ENCODE measurements at places on chromosomes 7 and 10.

DNA sequence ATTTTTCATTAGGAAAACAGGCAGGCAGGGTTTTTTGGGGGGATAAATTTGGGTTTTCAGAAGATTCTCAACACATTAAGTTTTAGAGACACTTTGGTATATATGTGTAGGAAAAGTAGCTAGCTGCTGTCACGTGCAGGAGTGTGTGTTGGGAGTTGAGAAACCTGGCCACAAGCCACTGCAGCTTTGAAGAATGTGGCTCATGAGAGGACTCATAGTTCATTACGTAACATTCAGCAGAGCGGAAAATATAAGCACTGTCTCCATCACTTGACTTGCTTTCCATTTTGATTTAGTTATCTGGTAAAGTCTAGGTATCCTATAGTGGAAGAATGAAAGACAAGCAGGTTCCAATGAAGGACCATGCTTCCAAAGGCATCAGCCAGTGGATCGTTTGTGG, 31.2 kb downstream of the SMNDC1 start:
- peak; percentile 28 for DNase-seq

GRCh38 chr10:101749047-101750016, 26.6 kb downstream of the FGF8 start:
- DNase-seq, result no peak

GRCh38 chr7:17147409-17147808, 151.0 kb upstream of the AHR start:
- no peak for DNase-seq

GRCh38 chr7:112213735-112214134, 7.2 kb downstream of the ZNF277 start:
- no peak for DNase-seq

DNA sequence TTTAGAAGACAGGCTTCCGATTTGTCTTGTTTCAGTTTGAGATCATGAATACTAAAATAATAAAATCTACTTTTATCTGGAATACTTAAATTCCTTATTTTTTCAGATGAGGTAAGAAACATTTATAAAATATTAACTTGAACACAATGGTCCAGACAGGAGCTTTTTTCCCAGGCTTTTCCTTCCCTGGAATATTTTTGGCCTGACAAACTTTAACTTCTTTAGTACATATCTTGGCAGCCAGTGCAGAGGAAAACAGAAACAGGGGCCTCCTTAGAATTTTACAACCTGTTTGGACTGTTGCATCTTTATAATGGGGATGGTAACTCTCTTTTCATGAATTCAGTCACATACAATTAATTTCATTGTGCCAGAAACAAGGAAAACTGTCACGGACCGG, 41.4 kb downstream of the NRP1 start:
- no peak for DNase-seq

DNA sequence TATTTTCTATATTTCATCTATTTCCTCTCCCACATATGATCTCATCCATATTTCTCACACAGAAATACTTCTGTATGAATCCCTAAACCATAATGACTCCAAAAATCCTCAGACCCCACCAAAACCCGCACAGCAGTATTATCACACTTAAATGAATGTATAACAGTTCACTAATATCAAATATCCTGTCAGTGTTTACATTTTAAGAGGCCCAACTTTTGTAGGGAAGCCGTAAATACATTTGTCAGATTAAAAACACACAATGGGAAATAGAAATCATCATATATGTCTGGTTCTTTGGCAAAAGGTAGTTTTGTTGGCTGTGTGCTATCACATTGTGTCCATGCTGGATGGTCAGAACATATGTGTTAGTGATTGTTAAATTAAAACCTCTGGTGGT, 4.2 kb downstream of the AUTS2 start:
- no peak for DNase-seq

GRCh38 chr10:79165070-79165778, 96.5 kb downstream of the ZMIZ1 start:
- no peak for DNase-seq

- no peak for DNase-seq
Measured at GRCh38 chr10:96850825-96851224, 18.7 kb downstream of the LCOR start.

GRCh38 chr7:44712012-44712411, 36.6 kb upstream of the ZMIZ2 start:
- DNase-seq, result no peak

- no peak for DNase-seq
Measured at GRCh38 chr10:130243015-130243414, 106.8 kb downstream of the GLRX3 start.

- no peak for DNase-seq
Measured at GRCh38 chr10:35640474-35640873, 1.6 kb downstream of the FZD8 start.

DNA sequence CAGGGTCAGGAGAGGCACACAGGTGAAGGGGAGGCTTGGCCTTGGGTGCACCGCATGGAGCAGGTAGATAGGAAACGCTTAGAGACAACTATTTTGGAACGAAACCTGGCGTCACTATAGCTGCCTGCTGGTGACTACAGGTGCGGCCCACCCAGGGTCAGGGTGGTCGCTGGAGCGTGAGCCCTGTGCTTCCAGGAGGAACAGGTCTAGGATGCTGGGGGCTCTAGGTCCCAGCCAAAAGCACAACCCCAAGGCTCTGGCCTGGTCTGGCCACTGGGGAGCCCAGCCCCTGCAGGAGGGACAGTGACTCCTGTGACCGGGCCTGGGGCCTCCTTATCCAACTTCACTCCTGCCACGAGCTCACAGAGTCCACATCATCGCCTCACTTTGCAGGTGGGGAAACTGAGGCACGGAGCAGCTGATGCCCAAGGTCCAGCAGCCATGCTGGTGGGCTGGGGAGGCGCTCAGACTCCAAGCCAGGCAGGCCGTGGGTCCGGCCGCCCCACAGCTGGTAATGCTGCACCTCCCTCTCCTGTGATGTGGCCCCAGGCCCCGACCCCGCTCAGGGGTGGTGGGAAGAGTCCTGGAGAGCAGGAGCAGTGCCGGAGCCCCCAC, 9.0 kb downstream of the LFNG start:
- DNase-seq, result no peak

DNA sequence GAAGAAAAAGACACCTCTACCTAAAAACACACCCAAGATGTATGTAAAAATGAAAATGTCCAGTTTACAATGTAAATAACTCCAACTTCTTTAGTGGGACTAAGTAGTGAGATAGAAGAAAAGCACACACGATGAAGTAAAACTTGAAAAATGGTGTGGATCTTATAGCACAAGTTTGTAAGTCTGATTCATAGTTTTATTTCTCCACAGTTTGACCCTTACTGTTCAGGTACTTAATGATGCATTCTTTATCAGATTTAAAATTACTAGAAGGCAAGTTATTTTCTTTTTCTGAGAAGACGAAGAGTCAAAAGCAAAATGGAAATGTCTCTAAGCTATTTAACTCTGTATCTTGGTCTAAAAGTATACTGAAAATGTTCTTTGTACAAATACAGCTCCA, 6.1 kb downstream of the NAMPT start:
- DNase-seq, result no peak

All from GM12878 (cell line).